ENCODE measurements at places on chromosomes 5 and 9. TPM values are rescaled to one million over a fixed set of nuclear protein-coding genes. Genes with fewer than 3 reads are reported as not detected.
A peak's percentile ranks its signal among the peaks of the same experiment; 100 is the strongest.

Gene AGXT2
- 39.4 TPM for polyA plus RNA-seq

Gene SPINK7
- polyA plus RNA-seq, result 0.62 TPM

Gene GMCL2
- not detected for polyA plus RNA-seq

Gene IFNA10
- polyA plus RNA-seq, result not detected

Gene FNBP1
- 43.3 TPM for polyA plus RNA-seq

Gene ZER1
- polyA plus RNA-seq, result 38.7 TPM

Gene LYRM7
- polyA plus RNA-seq, result 12.6 TPM

Gene EHMT1
- polyA plus RNA-seq, result 64.0 TPM

Gene OSMR
- polyA plus RNA-seq, result 9.8 TPM

Gene TTLL11
- polyA plus RNA-seq, result 7.5 TPM

Gene MLANA
- 1.8 TPM for polyA plus RNA-seq

DNA sequence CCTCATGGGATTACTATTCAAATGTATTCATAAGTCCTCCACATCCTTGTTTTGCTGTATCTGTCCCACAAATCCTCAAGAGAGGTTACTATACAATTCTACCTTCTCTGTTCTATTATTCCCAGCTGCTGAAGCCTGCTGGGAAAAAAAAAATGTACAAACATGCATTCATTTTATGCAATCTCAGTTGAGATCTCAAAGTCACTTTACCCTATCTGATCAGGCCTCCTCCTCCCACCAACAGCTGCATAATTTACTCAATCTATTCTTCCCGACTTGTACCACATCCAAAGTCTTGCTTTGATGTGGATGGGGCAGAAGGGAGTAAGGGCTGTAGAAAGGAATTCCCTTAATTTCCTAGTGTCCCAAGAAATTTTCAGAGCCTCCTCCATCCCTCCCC is 28.6 kb downstream of the PSIP1 start:
- DNase-seq, result no peak

DNA sequence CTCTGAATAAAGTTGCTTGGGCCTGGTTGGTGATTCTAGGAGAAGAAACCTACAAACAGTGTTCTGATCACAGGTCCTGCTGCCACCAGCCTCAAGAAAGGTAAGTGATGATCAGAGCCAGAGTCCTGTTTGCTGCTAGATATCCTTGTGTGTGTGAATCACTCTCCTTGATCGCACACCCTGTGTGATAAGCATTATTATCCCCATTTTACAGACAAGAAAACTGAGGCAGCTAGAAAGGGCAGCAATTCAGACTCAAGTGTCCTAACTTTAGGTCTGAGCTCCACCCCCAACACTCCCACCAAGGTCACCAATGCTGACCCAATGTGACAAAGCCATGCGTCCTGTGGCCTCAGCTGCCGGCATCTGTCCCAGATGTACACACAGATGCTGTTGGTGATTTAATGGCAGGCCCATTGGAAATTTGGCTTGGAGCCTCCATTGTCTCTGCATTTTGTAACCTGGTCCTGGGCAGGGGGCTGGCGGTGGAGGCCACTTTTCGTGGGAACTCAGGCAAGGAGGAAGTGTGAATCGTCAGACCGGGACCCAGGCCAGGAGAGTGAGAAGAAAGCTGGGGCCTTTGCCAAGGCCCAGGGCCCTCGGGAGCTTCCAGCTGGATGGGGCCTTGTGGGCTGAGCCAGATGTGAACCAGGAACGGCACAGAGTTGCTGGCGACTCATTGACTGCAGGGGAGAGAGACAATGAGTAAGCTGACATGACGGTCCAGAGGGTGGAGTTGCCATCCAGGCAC is 29.8 kb upstream of the GGTA1 start:
- peak; percentile 63 for DNase-seq

DNA sequence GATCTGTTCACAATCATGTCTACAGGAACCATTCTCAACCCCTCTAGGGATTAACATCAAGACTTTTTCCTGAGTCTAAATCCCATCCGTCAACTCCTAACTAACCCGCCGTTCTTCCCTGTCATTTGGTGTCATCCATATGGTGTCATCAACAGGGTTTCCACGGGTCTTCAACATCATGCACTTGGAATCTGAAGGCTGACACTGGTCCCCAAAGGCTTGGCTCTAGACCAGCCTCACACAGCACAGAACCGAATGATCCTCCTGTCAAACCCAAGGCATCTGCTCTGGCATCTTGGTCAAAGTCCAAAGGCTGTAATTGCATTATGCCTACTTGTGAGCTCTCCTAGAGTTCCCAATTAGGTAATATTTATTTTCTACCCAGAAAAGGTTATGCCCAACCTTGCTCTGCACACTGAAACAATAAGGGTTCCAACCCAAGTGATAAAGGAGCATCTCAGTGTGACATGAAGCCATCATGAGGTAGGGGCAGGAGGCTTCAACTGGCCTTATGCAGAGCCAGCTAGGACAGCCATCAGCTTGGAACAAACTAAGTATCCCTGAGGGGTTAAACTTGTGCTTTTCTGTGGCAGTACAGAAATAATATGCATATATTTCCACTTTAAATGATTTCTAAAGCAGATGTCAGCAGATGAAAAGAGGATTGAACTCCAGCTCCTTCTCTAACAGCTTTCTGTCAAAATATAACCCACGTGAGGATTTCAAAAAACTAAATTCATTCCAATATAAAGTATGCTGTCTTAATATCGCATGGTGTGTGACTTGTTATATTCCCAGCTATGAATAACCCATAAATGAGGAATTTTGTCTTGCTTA is 13.9 kb downstream of the ENC1 start:
- no peak for DNase-seq

GRCh38 chr9:116027096-116027495 is 126.5 kb upstream of the PAPPA start:
- DNase-seq, result no peak

- DNase-seq, result no peak
Measured at GRCh38 chr5:122352331-122352730, 40.3 kb downstream of the SNCAIP start.

GRCh38 chr5:141574122-141574510 is 44.7 kb downstream of the DIAPH1 start:
- no peak for DNase-seq

GRCh38 chr5:149317281-149318048 is 27.8 kb upstream of the GRPEL2 start:
- DNase-seq, result no peak

GRCh38 chr5:116454417-116454927 is 120.2 kb downstream of the SEMA6A start:
- DNase-seq, result peak; percentile 41

DNA sequence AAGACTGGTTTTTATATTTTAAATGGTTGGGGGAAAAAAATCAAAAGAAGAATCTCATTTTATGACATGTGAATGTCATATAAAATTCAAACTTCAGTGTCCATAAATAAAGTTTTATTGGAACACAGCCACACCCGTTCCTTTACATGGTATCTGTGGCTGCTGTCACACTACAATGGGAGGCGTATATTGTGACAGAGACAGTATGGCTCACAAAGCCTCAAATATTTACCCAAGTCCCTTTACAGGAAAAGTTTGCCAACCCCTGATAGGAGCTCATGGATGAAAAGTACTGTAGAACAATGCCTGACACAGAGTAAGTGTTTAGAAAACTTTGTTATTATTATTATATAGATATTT is 5.2 kb upstream of the DUSP1 start:
- no peak for DNase-seq

DNA sequence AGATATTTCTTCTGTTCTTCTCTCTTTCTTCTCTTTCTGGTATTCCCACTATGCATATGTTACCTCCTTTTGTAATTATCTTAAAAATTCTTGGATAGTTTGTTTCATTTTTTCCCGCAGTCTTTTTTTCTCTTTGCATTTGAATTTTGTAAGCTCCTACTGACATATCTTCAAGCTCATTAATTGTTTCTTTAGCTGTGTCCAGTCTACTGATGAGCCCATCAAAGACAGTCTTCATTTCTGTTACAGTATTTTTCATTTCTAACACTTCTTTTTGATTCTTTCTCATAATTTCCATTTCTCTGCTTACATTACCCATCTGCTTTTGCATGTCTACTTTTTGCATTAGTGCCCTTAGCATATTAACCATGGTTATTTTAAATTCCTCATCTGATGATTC is 44.7 kb upstream of the UNC5A start:
- no peak for DNase-seq

DNA sequence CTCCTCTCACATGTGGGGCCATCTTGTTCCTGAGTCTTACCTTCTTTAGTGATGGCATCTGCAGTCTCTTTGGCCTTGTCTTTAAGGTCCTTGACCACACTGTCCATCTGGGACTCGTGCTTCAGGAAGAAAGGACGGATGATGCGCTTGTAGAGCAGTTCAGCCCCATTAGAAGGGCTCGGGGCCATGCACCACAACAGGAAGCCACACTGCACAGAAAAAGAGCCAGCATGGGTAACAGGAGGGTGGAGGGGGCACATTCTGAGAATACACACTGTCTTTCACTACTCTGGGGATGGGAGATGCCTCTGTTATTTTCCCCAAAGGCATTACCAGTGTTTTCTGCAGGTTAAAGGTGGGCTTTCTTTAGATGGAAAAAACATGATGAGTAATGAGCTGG is 25.9 kb downstream of the SRP19 start:
- no peak for DNase-seq

DNA sequence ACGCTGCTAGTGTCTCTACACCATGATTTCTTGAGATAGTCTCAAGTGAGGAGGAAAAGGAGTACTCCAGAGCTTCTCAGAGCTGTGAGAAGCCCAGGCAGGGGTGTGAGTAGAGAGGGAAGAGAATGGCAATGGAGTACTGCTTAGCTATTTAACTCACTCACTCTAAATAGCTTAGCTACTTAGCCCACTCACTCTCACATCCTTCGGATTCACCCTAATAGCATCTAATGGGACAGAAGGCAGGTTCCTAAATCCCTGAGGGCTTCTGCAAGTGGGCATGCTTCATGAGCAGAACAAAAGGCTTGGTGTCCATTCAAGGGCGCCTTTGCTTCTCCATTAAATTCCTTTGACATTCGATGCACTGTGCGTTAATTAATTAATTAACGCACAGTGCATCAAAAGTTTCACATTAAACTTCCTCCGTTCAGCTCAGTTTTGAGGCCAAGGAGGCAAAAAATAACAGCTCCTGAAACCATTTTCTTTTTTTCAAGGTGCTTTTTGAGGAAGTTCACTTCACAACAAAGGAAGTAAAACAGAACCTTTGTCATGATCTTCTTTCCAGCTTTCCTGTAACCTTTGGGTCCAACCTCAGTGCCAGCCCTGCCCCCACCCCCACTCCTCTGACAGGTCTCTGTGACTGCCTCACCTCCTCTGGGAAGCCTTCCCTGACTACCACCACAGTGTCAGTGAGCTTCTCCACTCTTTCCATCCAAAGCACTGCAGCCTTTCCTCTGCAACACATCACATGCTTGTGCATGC is 294.0 kb downstream of the SEC61B start:
- no peak for DNase-seq

DNA sequence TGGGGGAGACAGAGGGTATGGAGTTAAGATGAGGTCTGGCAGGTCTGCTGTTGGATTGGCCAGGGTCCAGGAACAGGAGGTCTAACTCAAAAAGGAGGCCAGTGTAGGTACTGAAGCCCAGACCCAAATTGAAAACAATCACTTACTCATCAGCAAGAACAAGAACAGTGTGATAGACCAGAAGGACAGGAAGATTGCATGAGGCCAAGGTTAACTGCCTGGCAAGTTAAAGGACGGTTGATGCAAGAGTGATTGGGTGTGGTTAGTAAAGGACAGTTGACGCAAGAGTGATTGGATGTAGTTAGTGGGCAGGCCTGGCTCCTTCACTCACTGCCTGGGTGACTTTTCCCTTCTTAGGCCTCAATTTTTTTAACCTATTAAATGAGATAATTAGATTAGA is 132.6 kb downstream of the PDZD2 start:
- no peak for DNase-seq

GRCh38 chr9:36218011-36218410 is 27.3 kb downstream of the CLTA start:
- DNase-seq, result no peak

DNA sequence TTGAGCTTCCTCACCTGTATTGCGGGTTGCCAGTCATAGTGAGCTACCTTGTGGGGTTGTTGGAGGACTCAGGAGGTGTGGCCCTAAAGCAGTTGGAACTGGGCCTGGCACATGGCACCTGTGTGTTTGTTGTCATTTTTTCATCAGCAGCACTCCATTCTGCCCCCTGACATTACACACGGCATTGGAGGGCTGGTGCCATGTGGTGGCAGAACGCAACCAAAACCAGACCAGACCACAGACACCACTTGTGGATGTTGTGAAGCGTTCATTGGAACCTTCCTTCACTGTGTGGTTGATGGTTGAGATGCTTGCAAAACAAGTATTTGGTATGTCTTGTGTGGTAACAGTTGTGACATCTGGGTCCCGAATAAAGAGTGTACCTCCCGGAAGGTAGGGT is 113.2 kb upstream of the ERCC6L2 start:
- no peak for DNase-seq

DNA sequence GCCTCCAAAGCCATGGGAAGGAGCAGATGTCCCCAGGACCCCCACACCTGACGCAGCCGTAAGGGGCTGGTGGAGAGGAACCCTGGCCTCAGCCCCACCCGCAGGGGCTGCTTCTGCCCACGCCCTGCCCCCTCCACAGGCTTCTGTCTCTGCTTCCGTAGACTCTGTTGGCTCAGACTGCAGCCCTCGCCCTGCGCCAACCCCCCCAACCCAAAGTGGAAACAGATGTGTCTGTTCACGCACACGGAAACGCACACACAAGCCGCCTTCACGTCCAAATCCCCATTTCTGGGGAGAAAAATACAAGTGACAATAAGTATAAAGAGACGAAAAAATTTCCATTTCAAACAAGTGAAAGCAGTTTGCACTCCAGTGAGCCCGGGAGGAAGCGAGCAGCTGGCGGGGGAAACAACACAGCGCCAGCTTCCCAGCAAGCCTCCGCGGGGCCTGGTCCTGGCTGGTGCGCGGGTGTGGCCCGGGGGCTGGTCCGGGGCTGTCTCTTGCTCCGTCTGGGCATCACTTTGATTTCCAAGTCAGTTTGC is 32.6 kb upstream of the RXRA start:
- DNase-seq, result no peak

DNA sequence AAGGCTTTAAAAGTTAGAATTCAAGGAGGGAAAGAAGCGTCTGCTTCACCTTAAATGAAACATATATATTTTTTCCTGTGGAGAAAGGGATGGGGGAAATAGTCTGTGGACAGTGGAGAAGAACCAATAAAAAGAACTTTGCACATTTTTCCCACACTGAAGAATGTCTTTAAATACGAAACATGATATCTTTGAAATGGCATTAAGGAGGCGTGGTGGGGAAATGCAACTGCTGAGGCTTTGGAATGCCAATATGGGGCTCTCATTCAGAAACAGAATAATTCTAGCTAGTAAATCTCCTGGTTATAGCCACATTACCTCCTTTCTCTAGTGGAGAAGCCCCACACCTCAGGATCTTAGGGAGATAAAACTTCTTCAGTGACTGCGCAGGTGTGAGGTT is 46.8 kb downstream of the TNC start:
- DNase-seq, result no peak

- no peak for DNase-seq
Measured at GRCh38 chr9:134014946-134015345, 10.3 kb upstream of the BRD3OS start.

GRCh38 chr5:116685069-116685468 is 110.4 kb upstream of the SEMA6A start:
- no peak for DNase-seq

- no peak for DNase-seq
Measured at GRCh38 chr5:501105-501830, 23.0 kb downstream of the SLC9A3 start.
